ENCODE measurements at places on chromosomes 2 and 18.

GRCh38 chr18:66867653-66868052 lies 263.8 kb upstream of the CDH19 start:
- DNase-seq, result no peak

DNA sequence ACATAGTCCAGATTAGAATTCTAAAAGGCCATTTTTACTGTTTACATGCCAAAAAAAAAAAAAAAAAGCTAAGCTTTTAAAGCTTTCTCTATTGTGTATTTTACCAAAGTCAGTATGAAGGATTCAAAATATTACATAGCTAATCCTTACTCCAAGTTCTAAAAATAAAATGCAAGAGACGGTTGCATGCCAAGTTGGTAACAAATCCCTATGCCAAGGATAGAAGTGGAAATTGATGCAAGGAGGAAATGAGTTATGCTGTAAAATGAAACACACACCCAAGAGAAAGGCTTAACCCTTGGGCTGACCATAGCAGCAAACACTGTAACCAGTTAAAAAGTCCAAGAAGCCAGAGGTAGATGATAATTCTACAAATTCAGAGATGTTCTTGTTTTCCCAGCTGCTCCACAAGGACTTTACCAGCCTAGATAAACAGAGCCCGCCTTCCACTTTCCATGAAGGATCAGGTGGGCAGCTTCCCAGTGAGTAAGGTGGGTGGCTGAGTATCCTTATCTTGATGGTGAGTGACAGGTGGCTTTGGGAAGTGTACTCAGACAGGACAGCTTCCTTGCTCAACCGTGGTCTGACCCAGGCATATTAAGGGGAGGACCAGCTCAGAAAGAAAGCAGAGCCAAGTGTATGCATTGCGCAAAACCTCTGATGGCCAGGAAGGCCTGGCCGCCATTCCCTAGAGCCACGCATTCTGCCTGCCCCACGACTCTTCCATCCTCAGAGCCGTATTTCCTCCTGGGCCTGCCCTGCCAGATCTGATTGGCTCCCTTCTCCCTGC lies 34.4 kb downstream of the ATP8B1 start:
- no peak for DNase-seq

- DNase-seq, result no peak
Observed at GRCh38 chr2:213740453-213740852, 456.2 kb downstream of the SPAG16 start.

GRCh38 chr2:188248513-188248912 lies 43.2 kb upstream of the GULP1 start:
- DNase-seq, result no peak

DNA sequence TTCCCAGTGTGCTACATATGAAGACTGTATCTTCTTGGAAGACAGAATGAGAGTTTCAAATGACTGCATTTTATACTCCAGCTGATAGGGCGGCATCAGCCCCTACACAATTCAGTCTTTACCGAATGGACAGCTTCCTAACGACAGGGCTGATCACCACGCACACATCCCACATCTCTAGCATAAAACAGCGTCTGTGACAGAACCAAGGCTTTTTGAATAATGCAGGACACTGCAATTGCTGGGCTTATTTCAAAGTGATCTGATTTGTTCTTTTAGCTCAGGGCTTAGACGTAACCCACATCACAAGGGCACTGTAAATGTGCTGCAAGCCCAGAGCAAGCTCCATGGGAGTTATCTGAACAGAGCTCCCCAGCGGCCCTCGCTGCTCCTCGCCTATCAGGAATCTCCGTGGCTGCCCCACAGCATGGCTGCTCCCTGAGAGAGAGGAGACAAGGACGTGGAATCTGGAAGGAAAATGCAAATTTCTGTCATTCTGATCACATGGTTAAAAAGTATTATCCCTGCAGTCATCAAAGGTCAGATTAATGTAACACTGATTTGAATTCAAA lies 158.5 kb upstream of the ALKAL2 start:
- DNase-seq, result no peak

- peak; percentile 41 for DNase-seq
Observed at GRCh38 chr2:44836174-44836573, 105.3 kb upstream of the SIX3 start.

DNA sequence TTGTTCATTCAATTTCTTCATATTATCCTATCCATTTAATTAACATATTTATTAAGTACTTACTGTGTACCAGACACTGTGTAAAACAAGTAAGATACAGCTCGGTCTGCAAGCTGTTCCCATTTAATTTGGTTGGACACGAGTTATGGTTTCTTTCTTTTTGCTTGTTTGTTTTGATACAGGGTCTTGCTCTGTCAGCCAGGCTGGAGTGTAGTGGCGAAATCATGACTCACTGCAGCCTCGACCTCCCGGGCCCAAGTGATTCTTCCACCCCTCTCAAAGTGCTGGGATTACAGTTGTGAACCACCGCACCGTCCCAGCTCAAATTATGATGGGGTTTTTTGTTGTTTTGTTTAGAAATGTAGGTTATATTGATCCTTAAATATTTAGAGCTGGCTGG lies 9.0 kb downstream of the CYBRD1 start:
- no peak for DNase-seq

GRCh38 chr2:10135296-10136089 lies 13.0 kb downstream of the RRM2 start:
- DNase-seq, result no peak

DNA sequence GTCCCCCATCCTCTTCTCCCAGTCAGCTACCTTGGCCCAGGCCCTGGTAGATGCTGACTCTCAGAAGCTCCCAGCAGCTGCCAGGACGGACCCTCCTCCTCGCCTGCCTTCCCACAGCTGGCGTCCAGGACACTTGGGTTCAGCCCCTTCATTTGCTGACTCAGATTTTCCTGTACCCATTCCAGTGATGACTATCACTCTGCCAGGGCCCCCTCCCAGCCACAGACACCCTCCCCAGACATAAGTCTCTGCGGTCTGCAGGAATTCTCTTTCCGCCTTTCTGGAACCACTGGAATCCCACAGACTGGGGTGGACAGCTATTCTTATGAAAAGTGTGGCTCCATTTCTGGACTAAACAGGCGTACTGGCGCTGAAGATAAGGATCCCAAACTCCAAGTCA lies 260.3 kb upstream of the EPAS1 start:
- DNase-seq, result no peak
